ENCODE measurements at places on chromosomes 16 and 17. TPM values are rescaled to one million over a fixed set of nuclear protein-coding genes. Genes with fewer than 3 reads are reported as not detected.

The RUNDC3A gene
- 0.90 TPM for total RNA-seq

The KRT33B gene
- 0.05 TPM for total RNA-seq

The ASB16 gene
- total RNA-seq, result not detected

The TMEM114 gene
- not detected for total RNA-seq

The MPO gene
- total RNA-seq, result not detected

Data from A549 treated with CpdA at 1 μM for 4 hours (cell line).